ENCODE measurements at places on chromosomes 12 and 14. TPM values are rescaled to one million over a fixed set of nuclear protein-coding genes. Genes with fewer than 3 reads are reported as not detected.
A peak's percentile ranks its signal among the peaks of the same experiment; 100 is the strongest.

DNA sequence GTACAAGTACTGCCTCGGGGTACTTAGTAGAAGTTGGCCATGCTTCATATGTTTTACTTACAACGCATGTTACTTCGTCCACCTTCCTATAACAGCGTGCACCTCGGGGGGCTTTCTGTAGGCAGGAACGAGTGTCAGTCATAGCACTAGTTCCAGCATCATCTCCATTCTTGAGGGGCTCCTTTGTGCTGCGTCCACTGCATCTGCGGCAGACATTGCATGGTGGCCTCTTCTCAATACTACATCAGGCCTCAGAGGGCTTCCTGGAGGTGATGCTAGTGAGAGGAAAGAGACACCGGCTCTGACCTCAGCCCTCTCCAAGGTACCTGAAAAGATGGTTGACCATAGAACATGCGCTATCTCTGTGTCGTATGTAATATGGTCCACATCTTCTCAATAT, 121.2 kb upstream of the RTL1 start:
- DNase-seq: no peak

SLC22A17 gene
- 39.4 TPM for total RNA-seq

GRCh38 chr12:4505376-4505986, 33.2 kb upstream of the RAD51AP1 start:
- DNase-seq: no peak

GRIP1 gene
- 38.4 TPM for total RNA-seq

GRCh38 chr14:100904307-100905087, 975 bp upstream of the RTL1 start:
- DNase-seq: peak; percentile 68

ADCY4 gene
- 0.49 TPM for total RNA-seq

- no peak for DNase-seq
Measured at GRCh38 chr12:126112141-126112540, 1046.9 kb downstream of the AACS start.

CCDC91 gene
- 13.9 TPM for total RNA-seq

CAPZA3 gene
- not detected for total RNA-seq

KRAS gene
- total RNA-seq: 30.5 TPM

SYT10 gene
- 0.19 TPM for total RNA-seq

DNA sequence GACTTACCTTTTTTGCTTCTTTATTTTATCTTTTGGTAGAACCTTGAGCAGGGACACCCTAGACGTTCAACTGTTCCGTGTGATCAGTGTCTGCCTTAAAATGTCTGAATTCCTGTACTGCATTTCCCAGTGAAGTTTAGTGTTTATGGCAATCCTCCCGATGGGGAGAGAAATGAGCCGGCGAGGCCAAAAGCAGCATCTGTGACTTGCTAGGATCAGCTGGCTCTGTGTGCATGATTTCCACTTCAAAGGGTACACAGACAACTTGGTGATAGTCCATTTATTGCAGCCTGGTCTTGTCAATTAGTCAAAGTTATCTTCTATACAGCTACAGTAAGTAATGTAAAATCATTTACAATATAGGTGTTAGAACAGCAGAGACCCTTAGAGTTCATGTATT, 768.5 kb downstream of the DIO2 start:
- no peak for DNase-seq

INSM2 gene
- total RNA-seq: 0.09 TPM

DNA sequence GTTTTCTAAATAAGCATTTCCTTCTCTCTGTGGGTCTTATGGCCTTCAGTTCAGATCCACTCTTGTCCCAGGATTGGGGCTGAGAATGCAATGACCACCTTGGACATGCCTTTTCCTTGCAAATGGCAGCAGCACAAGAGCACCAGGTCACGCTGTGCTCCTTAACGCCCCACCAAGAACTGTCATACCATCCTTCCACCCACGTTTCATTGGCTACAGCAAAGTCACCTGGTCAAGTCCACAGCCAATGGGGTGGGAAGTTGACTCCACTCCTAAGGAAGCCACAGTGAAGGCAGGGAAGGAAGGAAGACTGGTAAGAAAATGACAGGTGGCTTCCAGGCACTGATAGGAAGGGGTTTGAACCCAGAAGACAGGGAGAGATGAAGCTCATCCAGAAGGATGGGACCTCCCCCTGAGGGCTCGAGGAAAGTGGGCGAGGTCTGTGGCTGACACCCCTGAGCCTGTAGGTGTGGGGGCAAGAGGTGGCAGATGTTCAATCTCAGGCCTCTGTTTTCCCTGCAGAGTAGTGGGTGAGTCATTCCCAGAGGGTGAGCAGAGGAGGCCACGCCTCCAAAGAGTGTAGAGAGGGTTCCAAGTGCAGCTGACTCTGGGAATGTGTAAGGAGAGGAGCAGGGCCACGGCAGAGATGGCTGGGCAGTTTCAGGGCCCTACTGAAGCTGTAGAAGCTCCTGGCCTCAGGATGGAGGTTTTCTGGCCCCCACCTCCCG, 113.5 kb upstream of the VRK1 start:
- no peak for DNase-seq

- DNase-seq: no peak
Measured at GRCh38 chr14:99329711-99330315, 57.8 kb upstream of the BCL11B start.

DNA sequence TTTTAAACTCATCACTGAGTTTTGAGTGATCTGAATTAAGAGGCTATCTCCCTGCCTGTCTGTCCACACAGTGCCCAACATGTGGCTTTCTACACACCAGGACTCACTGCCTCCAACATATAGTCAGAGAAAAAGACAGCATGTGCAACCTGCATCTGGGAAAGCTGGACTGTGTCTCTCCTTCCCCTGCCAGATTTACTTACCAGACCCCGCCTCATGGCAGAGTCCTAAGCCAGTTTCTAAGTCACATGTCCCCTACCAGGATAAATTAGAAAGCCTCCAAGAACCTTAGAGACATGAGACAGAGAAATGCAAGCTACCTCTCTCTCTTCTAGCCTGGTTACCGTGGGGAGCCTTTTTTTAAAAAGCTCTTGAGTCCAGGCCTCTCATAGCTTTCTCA, 2.7 kb upstream of the HDAC7 start:
- DNase-seq: no peak

GRCh38 chr12:71335151-71335962, 104.2 kb upstream of the LGR5 start:
- DNase-seq: no peak

ACSM4 gene
- not detected for total RNA-seq

GRCh38 chr14:71240171-71240570, 332.9 kb downstream of the PCNX1 start:
- no peak for DNase-seq

GSKIP gene
- 29.4 TPM for total RNA-seq

GRCh38 chr12:31001581-31002360, 71.9 kb upstream of the DDX11 start:
- DNase-seq: no peak

DNA sequence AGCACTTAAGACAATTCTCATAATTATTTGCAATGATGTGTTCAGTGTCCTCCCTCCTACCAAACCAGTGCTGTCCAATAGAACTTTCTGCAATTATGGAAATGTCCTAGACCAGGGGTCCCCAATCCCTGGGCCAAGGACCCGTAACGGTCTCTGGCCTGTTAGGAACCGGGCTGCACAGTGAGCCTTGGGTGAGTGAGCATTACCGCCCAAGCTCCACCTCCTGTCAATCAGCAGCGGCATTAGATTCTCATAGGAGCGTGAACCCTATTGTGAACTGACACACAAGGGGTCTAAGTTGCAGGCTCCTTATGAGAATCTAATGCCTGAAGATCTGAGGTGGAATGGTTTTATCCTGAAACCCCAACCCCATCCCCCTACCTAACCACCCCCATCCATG, 3.9 kb downstream of the SVOP start:
- no peak for DNase-seq

DNA sequence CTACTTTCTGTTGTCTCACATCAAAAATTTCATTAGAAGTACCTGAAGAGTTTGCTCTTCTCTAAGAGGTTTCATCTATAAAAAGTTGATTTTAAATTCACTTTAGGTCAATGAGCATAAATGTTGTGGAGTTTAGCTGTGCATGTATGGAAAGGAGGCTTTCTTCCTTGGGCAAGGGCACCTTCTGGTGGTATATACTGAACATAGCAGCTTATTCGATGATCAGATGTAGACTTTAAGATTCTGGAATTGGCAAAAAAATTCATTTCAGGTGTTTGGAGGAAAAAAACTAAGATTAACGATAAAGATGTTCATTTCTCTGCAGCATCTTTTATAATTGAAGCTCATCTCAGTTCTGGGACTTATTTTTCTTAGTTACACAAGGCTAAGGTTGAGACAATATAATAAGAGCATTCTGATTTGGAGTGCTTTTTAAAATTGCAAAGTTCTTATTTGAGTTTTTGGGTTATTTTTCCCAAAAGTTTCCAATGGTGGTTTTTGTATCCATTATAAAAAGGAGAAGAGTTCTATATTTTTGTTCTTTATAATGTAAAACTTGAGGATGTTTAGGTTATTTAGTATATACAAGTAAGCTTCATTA, 46.8 kb downstream of the TMEM117 start:
- DNase-seq: no peak

- DNase-seq: no peak
Measured at GRCh38 chr12:65891219-65891618, 66.9 kb downstream of the HMGA2 start.

DNA sequence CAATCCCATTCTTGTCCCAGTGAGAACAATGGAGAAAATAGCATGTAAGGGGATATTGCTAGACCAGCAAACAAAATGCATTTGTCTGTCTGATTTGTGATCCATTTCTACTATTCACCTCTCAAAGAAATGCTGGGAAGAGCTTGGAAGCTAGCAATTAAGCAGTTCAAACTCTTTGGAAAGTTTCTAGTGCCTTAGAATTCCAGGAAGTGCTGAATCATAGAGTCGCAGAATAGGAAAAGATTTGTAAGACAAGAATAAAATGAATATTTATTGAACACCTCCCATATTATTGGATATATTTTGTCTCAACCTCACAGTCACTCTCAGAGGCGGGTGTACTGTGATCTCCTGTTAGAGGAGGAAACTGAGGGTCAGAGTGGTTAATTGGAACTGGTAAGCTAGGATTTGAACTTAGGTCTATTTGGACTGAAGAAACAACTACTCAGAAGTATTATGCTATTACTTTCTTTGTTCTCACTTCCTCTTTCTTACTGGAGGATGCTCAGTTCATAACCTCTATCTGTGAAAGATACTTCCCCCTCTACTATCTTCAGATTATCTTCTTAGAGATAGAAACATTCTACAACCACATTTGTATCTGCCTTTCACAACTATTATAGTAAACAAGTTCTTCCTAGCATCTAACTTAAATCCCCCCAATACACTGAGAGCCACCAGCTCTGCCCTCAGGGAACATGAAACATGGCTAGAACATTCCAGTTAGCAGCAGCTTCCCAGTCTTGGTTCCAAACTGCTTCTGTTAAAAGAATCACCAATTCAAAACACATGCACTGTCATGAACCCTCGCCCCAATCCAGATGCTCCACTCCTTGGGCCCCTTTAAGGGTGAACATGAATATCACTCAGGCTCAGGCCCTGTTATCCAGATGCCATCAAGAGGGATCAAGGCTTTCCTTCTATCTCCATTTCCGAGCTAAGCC, 64.2 kb downstream of the DRAM1 start:
- no peak for DNase-seq

DNA sequence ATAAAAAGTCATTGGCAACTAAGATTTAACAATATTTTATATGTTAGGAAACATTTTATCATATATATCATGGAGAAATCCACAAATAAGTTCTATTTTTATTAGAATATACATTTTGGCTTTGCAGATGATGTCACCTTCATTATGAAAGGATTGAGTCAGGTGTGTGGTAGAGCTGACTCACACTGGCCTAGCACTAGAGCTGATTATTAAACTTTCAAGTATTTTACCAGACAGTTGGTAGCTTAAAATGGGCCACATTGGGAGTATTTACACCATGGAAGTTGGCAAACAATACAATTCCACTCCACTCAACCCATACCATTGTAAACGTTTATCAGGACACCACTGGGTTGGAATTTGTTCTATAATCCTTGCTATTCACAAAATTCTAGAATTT, 1036.6 kb downstream of the TRHDE start:
- DNase-seq: no peak

GRCh38 chr12:48336061-48336460, 14.7 kb downstream of the ZNF641 start:
- no peak for DNase-seq

DNA sequence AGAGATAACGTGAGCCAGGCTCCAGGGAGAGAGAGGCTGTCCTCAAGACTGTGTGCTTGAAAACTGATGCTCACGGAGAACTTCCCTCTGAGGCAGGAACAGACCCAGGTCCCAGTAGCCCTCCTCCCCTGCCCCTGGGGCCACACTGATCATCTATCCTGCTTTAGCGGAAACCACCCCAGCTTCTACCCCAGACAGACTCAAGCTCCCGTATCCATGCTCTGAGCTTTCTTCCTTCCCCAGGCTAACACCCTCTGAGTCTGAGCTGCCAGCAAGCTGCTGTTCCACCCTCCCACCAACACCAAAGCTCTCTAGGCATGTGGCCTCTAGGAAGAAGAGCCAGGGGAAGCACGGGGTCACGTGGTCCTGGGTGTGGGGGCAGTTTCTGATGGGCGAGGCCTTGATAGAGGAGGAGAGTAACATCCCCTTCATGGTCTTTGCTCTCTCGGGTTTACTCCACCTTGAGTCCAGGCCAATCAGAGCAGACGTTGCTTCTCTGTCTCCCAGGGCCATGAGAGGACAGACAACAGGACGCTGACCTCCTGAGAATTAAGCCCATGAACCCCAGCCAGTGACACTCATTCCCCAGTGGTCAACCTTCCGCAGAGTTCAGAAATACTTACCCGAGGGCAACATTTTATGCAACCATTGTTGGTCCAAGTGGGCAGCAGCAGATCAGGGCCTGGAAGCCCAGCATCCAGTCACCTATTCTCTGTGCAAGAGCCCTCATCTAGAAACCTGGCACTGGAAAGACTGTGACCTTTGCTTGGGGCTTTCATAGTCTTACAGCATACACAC, 1.4 kb downstream of the PCK2 start:
- no peak for DNase-seq

GRCh38 chr14:36070031-36070719, 106.3 kb downstream of the PTCSC3 start:
- peak; percentile 65 for DNase-seq

RPL10L gene
- not detected for total RNA-seq

DNA sequence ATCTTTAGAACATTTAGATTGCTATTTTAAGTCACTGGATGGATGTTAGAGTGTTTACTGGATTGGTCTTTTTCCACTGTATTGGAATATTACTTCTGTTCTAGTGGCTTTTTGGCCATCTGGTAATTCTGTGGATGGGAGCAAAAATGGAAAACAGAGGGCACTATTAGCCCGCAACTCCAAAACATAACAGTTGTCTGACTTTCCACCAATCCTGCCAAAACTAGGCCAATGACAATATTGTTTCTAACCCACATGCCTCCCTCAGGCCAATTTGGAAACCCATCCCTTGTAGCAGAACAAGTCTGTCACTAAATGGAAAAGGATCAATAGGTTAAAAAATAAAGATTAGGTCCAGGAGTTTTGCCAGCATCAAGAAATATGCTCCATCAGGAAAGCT, 97.8 kb downstream of the ETNK1 start:
- no peak for DNase-seq

Data from neural crest cell (in vitro differentiated cells).